Neural progenitor cell (in vitro differentiated cells): ENCODE measurements at places on chromosomes 6 and 20.

- no peak for DNase-seq
Measured at GRCh38 chr6:105301072-105301503, 101.8 kb downstream of the PREP start.

GRCh38 chr6:87667032-87667431, 35.0 kb downstream of the AKIRIN2 start:
- DNase-seq: no peak

DNA sequence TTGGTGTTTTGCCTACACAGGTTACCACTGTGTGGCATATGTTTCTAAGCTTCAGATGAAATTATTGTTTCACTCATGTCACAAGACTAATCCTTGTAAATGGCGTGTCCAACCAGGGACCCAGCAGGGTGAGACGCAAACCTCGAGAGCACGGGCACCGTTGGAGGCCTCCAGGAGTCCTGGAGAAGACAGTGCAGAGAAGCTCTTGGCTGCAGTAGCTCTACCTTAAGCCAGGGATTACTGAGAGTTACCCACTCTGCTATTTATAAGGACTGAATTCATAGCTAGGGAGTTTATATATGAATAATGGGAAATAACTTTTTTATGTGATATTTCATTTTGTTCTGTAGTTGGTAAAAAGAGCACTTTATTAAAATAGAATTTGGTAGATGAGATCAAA, 137.4 kb downstream of the SLC24A3 start:
- DNase-seq: no peak

GRCh38 chr6:137117581-137117980, 55.9 kb downstream of the IL22RA2 start:
- DNase-seq: no peak

DNA sequence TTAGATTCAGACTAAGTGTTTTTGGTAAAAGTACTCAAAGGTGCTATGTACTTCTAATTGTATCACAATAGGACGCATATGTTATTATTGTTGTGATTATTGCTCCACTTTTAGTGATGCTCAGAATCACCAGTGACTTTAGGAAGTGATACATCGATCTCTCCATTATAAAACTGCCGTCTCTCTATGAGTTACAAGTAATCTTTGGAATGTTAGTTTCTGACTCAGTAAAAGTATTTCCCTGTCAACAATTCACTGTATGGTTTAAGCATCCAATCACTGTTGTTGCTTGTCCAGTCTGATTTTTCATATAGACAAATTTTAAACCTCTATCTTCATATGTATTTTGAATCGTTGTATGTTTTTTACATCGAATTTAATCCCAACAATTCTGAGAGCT, 9.4 kb downstream of the DCBLD1 start:
- no peak for DNase-seq
